ENCODE measurements at places on chromosomes 11 and 22. TPM values are rescaled to one million over a fixed set of nuclear protein-coding genes. Genes with fewer than 3 reads are reported as not detected.

DNA sequence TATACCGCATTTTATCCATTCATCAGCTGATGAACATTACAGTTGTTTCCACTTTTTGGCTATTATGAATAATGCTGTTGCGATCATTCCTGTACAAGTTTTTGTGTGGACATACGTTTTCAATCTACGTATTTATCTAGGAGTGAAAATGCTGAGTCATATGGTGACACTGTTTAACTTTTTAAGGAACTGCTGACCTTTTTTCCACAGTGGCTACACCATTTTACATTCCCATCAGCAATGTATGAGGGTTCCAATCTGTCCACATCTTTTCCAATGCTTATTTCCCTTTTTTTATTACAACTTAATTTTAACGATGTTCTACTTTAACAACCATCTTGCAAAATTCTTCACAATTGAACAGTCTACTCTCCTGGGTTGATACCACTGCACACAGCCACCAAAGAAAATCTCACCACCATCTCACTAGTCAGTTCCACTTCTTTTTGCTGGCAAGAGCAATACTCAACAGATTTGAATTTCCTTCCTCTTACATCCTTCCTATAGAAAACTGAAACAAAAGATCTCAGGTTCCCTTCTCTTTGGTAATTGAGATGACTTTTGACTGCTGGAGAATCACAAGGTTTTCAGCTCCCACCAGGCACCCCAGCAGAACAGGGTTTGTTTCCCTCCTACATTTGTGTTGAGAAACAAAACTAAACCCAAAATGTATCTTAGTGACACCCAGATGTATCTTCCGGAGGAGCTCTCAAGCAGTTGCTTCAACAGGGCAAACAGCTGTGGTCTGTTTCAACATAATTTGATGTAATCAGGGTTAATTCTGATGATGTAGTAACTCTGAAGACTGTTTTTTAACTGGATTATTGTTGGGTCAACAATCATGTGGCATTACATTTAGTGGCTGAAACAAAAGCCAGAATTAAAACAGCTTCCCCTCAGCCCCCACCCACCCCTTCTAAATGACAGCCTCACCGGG lies 7.0 kb upstream of the GAB2 start:
- peak; percentile 29 for DNase-seq

- no peak for DNase-seq
These were observed 253.9 kb downstream of the LARGE1 start for GRCh38 chr22:33666279-33666960.

- no peak for DNase-seq
These were observed 1.5 kb downstream of the OR9G1 start for GRCh38 chr11:56700242-56700913.

Gene OR52H1
- not detected for total RNA-seq

Gene IRAG1
- total RNA-seq, result 23.8 TPM

DNA sequence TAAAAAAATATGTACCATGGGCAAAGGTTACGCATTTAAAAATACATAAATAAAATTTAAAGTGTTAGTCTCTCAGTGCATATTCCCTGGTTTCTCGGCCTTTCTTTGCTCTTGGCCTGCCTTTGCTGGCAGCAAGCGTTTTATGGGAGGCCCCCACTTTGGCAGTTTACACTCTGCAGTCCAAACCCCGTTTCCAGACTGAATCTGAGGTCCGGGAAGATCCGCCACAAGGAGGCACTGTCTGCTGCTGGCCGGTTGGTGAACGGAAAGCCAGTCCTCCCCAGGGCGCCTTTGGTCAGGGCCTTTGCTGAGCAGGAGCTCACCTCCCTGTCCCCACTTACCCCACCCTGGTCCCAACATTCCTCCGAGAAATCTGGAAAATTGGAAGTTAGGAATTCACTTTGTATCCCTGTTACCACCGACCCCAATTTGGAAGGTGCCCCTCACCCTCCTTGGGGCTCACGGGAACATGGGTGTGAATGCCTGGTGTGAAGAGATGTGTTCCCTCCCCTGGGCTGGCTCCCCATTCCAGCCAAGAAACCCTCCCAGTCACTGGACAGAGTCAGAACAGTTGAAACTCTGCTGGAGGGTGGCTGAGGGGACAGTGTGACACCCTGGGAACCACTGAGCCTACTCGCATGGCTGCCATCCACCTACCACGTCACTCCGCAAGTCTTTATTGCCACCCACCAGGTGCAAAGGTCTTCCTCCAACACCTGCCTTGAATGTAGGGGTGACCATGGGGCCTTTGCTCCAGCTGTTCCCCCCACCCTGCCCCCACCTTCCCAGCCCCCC lies 9.4 kb upstream of the SF1 start:
- DNase-seq, result peak; percentile 35

Gene APOL4
- 0.20 TPM for total RNA-seq

Gene CD59
- 118 TPM for total RNA-seq

DNA sequence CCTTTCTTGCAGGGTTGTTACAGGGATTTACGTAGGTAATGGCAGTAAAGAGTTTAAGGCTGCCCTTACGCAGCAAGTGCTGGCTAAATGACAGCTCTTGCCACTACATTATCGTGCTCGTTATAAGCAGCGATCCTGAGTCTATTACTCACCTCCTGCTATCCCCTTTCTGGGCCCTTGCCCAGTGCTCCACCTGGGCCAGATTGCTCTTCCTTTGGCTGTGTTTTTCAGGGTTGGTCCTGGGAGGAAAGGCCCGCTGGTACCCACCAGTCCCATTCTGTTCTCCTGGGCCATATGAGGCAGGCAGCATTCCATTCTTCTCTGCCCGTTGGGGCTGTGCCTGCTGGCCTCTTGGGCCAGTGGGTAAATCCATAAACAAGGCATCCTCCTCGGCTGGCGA lies 87.5 kb downstream of the C11orf58 start:
- DNase-seq, result no peak

DNA sequence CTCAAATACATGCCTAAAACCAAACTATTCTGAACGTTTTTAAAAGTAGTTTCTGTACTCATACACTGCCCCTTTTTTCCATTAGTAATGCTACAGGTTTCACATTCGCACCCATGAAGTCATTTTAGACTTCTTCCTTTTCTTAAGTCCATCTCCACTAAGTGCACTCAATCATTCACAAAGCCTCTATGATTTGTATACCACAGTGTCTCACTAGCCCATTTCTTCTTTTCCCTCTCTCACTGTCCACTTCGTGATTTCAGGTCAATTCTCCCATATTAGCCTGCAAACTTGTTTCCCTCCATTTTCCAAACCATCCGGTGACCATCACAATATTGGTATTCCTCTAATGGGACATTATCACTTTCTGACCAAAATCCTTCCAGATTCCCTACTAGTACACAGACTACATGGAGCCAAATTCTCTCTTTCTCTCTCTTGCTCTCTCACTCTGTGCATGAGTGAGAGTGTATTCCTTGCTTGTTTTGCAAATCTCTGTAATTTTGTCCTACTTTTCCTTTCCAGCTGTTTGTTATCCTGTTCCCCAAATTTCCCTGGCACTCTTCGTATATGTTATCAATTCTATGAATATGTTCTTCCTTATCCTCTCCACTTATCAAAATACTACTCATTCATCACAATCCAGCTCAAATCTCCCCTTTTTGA lies 3.4 kb upstream of the ZC3H12C start:
- DNase-seq, result no peak

Measured in RPMI7951 (cell line).